ENCODE measurements at places on chromosomes 11 and 22. TPM values are rescaled to one million over a fixed set of nuclear protein-coding genes. Genes with fewer than 3 reads are reported as not detected.

The MS4A1 gene
- total RNA-seq: not detected

The CBL gene
- total RNA-seq: 44.1 TPM

The TRIM49 gene
- total RNA-seq: not detected

GRCh38 chr11:124740277-124740882 is 638 bp downstream of the NRGN start:
- H3K27me3 ChIP-seq: peaks cover 68% of the 10 kb centered on the region
- H3K36me3 ChIP-seq: peaks cover 3% of the 10 kb centered on the region
- no peak overlapping the region for H3K27ac ChIP-seq
- peaks cover 37% of the 10 kb centered on the region for H3K4me1 ChIP-seq
- peak overlapping the region; percentile 85 for H3K4me3 ChIP-seq
- no peak for DNase-seq

GRCh38 chr22:23138584-23139435 is 3.0 kb downstream of the RSPH14 start:
- H3K4me1 ChIP-seq: peaks cover 23% of the 10 kb centered on the region
- no peak overlapping the region for H3K4me3 ChIP-seq
- H3K27ac ChIP-seq: no peak overlapping the region

Measured in neural crest cell (in vitro differentiated cells).